CD4-positive, alpha-beta memory T cell (primary cell): ENCODE measurements at places on chromosomes 12 and 14. TPM values are rescaled to one million over a fixed set of nuclear protein-coding genes. Genes with fewer than 3 reads are reported as not detected.

GRCh38 chr12:28899951-28900350 lies 249.1 kb upstream of the FAR2 start:
- no peaks in the 10 kb centered on the region for H3K27me3 ChIP-seq
- DNase-seq: no peak
- H3K4me1 ChIP-seq: no peaks in the 10 kb centered on the region
- H3K4me3 ChIP-seq: no peak overlapping the region

ZNF385A gene
- 2.1 TPM for total RNA-seq

DNA sequence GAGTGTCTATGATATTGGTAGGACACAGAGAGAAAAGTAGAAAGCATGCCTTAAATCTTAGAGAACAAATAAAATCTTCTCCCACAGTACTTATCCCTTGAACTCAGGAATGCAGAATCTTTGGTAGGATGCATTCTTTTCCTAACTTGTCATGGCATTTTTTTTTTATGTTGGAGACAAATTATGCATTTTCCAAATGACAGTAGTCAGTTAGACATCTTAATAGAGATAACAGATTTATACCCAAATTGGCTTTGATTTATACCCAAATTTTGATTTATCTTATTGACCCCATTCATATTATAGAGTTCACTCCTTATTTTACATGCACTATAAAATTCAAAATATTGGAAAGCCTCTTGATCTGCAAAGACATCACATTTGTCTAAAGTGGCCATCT lies 132.9 kb downstream of the CNTN1 start:
- no peaks in the 10 kb centered on the region for H3K27me3 ChIP-seq
- DNase-seq: no peak
- H3K4me3 ChIP-seq: no peak overlapping the region
- H3K4me1 ChIP-seq: no peaks in the 10 kb centered on the region
- no peaks in the 10 kb centered on the region for H3K36me3 ChIP-seq
- H3K27ac ChIP-seq: no peak overlapping the region

GRCh38 chr14:100294213-100294962 lies 11.9 kb downstream of the SLC25A29 start:
- no peaks in the 10 kb centered on the region for H3K36me3 ChIP-seq
- no peak for DNase-seq
- H3K4me3 ChIP-seq: no peak overlapping the region
- no peaks in the 10 kb centered on the region for H3K27me3 ChIP-seq
- H3K4me1 ChIP-seq: no peaks in the 10 kb centered on the region

DNA sequence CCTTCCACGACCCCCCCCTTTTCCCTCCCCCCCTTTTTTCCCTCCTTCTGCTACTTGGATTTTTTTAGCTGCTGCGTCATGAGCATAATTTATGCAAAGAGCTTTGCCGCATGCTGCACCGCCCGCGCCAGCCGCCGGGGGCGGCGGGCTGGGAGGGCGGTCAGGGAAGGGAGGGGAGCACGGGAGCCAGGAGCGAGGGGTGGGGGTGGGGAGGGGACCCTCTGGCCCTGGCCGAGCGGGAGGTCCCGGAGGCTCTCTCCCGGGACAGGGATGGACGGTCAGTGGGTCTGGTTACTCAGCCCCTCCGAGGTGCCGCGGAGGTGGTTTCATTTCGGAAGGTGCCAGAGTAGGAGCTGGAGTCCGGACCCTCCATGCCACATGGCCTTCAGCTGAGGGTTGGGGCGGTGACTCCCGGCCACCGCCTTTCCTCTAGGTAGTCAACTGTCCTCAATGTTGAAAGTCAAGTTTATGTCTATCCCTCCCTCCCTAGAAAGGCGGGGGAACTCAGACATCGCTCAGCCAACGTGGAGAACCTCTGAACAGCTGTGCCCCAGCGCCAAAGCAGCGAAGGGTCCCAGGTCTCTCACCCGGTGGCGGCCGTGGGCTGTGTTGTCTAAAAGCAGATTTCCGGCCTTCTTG lies at the start of gene POU6F1:
Gene POU6F1 (minus strand): TSS at position 95 of the 639 bp plus-strand sequence. CDS start 11,226 bp downstream, outside the sequence.
- no peaks in the 10 kb centered on the region for H3K36me3 ChIP-seq
- H3K27me3 ChIP-seq: no peaks in the 10 kb centered on the region
- H3K4me1 ChIP-seq: peaks cover 25% of the 10 kb centered on the region
- peak within 1 kb of the TSS; percentile 91 for H3K27ac ChIP-seq

DNA sequence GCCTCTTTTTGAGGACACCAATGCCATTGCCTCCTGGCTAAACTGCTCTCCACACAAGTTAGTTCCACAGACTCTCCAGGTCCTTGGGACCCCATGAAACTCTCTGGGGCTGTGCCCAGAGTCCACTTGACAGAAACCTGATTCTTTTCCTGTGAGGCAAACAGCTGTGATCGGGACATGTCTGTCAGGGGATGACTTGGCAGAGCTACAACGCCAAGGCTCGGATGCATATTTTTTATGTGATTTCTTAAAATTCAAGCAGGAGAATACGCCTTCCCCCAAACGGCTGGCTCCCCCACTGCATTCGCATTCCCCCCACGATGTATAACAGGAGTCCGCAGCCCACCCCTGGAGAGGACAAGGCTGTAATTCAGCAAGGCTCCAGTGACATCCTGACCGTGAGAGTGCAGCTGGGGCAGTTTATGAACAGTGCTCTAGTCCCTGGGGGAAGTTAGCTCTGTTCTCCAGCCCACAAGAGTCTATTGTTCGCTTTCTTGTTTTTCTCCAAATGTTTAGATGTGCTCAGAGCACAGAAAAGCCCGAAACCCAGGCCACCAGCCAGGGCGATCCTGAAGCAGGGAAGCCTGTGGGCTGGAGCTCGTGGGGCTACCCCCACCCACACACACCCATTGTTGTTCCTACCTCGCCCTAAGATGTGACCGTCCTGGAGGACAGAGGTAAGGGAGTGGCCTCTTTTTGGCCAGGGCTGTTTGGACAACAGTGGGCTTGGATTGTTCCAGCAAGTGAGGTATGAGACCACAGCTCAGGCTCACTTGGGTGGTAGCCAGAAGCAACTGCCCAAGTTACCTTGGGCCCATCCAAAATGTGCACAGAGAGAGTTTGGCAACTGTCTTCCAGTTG lies 159.5 kb downstream of the ZFP36L1 start:
- no peak overlapping the region for H3K4me3 ChIP-seq
- H3K27me3 ChIP-seq: no peaks in the 10 kb centered on the region
- no peak for DNase-seq
- peaks cover 8% of the 10 kb centered on the region for H3K4me1 ChIP-seq
- H3K27ac ChIP-seq: no peak overlapping the region
- H3K36me3 ChIP-seq: no peaks in the 10 kb centered on the region

HHIPL1 gene
- total RNA-seq: 0.35 TPM

DNA sequence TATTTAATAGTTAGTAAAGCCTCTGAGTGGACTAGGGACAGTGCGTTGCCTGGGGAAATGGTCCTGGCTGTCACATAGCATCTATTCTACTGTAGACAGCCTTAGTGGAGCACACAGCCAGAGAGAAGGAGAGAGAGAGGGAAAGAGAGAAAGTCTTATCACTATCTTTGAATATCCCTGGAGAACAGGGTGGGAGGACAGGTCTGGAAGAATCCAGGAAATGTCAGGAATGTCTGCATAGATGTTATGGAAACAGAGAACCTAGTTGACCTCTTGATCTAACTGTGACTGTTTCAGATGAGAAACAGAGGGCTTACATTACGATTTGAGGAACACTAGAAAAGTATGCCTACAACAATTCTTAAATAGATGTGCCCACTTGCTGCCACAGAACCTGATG lies 92.8 kb downstream of the SLC15A5 start:
- no peak for DNase-seq
- no peak overlapping the region for H3K27ac ChIP-seq
- no peaks in the 10 kb centered on the region for H3K4me1 ChIP-seq
- no peaks in the 10 kb centered on the region for H3K27me3 ChIP-seq
- H3K4me3 ChIP-seq: no peak overlapping the region

SERPINA10 gene
- not detected for total RNA-seq
